ENCODE measurements at places on chromosomes 1 and 21.

DNA sequence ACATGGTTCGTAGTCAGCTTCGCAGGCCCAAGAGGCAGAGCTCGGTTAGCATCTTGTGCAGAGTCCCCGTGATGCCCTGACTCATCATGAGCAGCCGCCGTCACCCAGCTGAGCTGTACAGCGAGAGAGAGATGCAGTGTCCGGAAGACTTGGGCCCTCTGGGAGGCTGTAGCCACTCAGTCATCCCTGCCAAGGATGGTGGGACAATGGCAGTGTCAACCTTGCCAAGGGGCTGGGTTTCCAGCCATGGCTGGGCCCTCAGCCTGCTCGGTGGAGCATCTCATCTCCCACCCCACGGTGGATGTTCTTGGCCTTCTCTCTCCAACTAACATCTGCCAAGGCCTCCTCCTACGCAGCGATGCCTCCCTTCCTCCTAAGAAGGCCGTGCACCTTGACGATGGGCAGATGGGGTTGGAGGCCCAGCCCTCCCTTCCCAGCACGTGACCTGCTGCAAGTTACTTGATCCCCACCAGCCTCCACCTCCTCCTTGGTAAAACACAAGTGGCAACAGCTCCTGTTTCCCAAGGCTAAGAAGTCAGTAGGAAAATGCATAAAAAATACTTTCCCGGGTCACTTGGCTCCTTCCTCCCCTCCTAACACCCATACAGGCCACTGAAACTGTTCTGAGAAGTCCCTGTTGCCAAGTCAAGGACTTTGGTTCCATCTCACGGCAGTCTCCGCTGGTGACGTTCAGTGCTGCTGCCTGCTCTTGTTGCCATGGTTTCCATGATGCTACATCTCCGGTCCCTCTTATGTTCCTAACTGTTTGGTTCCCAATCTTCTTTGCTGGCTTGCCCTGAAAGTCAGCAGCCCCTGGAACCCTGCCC is 384.7 kb upstream of the VAMP3 start:
- DNase-seq, result no peak

- peak; percentile 47 for DNase-seq
These were observed 62.0 kb upstream of the NEK2 start for GRCh38 chr1:211737115-211738035.

DNA sequence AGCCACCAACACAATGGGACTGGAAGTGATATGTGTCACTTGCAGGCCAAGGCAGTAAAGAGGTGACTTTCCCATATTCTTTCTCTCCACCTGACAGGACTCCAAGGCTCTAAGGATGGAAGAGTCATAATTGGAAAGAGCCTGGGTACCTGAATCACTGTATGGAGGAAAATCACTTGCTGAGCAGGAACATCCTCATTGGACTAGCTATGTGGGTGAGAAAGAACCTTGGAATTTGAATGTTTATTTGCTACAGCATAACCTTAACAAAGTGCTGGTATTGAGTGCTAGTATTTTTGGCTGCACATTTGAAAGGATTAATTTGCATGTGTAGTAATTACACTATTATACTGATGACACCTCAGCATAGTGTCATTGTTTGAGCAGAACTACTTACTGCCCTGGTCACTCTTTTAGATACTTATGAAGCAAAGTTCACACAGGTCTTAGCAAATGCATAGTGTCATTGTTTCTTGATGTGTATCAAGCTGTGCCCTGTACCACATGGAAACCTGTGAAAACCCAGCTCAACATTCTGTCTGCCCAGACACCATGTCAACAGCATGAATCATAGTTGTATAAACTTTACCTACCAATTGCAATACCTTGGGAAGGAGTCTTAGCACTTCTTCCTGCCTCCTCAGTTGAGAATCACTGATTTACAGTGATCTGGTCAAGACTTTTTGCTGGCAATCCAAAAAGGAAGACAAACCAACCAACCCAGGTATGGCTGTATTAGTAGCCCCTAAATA is 5.1 kb upstream of the S100A10 start:
- no peak for DNase-seq

GRCh38 chr1:79815115-79815514 is 808.6 kb upstream of the ADGRL4 start:
- DNase-seq, result no peak

GRCh38 chr1:93837961-93838360 is 41.0 kb downstream of the DNTTIP2 start:
- DNase-seq, result no peak

- no peak for DNase-seq
These were observed 1.6 kb upstream of the TRIM11 start for GRCh38 chr1:228408041-228408868.

DNA sequence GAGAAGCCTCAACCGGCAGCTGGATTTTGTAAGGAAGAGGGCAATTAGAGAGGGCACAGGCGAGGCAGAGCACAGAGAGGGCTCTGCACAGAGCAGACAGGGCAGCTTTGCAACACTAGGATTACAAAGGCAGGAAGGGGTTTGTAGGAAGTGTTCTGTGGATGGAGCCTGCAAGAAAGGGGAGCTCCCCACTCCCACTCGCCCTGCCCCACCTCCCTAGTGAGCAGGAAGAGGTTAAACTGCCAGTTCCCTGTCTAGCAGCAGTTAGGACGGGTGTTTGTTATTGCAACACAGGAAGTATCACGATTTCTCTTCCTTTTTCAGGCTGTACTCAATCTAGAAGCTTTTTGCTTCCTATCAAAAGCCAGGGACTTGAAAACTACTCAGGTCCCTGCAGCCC is 63.3 kb upstream of the LRRC8D start:
- DNase-seq, result no peak

DNA sequence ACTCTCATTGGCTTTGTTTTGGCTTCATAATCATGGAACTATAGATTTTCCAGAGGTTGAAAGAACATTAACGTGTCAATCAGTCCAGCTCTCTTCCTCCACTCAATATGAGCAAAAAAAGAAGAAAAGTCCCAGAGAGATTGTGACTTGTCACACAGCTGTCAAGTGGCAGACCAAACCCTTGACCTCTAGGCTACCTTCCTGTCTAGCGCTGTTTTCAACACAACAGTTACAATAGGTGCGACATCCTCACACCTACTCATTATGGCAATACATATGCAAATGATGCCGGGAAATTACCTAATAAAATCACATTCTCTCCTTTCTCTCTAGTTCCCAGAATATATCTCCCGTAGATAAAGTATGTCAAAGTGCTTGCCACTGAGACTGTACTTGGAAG is 1.1 kb downstream of the WARS2 start:
- no peak for DNase-seq

DNA sequence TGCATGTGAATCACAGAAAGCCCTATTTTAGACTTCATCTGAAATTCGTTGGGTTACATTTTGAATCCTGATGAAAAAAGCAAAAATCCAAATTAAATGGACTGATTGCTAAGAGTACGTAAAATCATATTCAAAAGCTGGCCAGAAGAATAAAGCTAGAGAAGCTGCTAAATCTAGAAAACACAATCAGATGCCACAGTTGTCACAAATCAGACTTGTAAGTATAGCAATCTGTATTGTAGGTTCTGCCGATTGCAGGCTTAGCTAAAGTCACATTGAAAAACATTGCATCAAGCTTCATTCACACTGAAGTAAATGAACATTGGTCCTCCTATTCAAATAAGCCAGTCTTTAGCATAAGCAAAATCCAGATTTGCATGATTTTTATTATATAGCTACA is 235.1 kb upstream of the ST6GALNAC5 start:
- no peak for DNase-seq

- no peak for DNase-seq
These were observed 1.8 kb downstream of the ZNF683 start for GRCh38 chr1:26370591-26371382.

DNA sequence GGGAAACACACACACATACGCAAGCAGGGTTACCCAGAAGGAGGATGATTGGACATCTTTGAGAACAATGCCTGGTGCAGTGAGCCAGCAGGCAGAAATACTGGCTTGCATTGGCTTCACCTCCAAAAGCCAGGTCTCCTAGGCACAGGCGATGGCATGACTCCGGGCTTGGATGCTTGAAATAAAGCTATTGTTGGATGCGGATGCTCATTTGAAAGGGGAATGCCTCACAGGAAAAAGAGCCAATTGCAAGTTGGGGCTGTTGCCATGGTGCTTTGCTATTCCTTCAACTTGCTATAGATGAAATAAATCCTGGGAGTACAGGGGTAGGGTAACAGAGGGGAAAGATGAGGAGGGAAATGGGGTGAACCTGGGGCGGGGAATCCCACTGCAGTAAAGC is 180.7 kb upstream of the SGIP1 start:
- DNase-seq, result peak; percentile 81

DNA sequence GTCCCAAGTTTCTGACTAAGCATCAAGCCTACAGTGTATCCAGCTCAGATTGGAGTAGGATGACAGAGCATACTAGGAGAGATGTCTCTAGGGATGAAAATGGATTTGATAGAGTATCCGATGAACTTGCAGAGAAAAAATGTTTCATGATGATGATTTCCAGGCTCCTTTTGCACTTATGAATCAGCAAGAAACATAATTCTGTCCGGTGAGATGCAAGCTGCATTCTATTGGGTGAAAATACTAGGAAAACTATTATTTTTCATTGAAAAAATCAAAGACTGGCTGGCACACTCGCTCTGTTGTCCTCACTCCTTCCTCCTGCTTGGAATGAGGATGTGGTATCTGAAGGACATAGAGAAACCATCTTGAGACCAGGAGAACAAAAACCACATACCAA is 35.4 kb upstream of the RAB3GAP2 start:
- DNase-seq, result no peak

DNA sequence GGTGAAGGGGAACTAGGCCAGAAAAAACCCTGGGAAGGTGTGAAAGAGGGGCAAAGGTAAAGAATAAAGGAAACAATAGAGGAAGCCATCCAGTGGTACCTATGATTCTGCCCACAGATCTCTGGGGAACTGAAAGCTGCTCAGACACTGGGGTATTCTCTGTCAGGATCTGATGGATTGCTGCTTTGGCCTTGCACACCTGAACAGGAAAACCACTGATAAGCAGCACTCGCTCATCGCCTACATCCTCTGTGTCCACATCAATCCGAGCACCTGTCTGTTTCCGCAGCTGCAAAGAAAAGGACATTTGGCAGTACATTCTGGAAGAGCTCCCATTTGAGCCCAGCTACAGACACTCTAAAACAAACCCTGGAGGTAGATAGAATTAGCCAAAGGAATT is 10.4 kb downstream of the TDRKH start:
- DNase-seq, result no peak

GRCh38 chr1:247487057-247487456 is 29.2 kb upstream of the OR2B11 start:
- DNase-seq, result peak; percentile 2

- DNase-seq, result no peak
These were observed 144.4 kb upstream of the HNRNPU start for GRCh38 chr1:245008761-245009160.

GRCh38 chr1:226046240-226046639 is 16.3 kb upstream of the H3-3A start:
- DNase-seq, result no peak

- DNase-seq, result no peak
These were observed 36.3 kb downstream of the ACTL8 start for GRCh38 chr1:17791480-17791879.

DNA sequence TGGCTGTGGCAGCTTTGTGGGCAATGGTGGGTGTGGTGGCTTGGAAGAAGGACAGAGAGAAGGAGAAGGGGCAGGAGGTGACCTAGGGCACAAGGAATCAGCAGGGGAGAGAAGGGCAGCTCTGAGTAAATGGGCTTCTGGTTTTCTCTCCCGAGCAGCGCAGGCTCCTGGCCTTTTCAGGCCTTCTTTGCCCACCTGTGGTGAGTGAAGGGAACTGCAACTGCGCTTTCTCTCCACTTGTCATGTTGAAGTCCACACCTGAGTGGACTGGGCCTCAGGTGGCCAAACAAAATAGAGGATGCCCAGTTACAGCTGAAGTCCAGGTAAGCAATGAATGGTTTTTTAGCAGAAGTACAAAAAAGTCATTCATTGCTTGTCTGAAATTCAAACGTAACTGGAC is 29.4 kb upstream of the KCNA10 start:
- no peak for DNase-seq

GRCh38 chr1:243945727-243946126 is 95.7 kb upstream of the AKT3 start:
- DNase-seq, result no peak

GRCh38 chr1:201137579-201138310 is 10.8 kb upstream of the ASCL5 start:
- DNase-seq, result no peak

DNA sequence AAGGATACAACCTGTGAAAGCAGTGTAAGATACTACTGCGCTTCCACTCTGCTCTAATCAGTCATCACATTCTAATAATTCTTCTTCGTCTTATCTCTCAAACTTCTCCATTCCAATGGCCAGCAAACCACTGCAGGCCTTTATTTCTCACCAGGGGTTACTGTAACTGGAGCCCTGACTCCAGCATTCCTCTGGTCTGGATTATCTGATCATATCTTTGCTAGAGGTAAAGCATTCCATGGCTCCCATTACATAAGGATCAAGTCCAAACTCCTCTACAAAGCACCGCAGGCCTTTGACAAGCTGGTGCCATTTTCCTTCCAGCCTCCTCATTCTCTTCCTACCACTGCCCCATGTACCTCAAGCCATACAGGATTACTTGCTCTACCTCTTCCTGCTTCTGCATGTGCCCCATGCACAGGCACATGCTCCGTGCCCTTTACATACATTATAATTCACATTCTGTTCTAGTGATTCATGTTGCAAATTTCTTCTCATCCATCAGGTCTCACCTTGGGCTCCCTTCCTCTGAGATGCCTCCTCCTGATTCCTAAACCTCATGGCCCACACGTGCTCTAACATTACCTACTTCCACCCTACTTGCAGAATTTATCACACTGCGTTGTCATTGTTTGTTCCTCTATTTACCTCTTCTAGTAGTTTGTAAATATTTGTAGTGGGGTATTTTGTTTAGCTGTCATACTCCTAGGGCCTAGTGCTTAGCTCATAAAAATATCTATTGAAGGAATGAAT is 9.3 kb upstream of the SERBP1 start:
- no peak for DNase-seq

DNA sequence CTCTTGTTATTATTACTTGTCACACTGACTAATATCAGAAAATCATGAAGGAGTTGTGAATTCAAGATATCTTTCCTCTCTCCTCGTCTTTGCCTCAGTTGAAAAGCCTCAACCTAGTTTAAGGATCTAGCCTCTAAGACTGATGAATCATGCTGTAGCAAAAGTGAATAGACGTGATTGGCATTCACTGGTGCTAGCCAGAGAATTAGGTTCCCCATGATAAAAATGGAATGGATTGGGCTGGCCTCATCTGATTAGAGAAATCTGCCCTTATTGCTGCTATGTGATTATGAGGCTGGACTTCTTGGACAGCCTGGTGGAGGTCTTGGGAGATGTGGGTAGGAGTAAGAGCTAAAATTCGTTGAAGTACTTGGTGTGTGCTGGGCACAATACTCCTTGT is 208.2 kb downstream of the BACH1 start:
- DNase-seq, result no peak

Data from anterior cingulate cortex (tissue), 58 donors.